A549 treated with dexamethasone at 1 μM for 4 hours (cell line): ENCODE measurements at places on chromosomes 5 and 9. TPM values are rescaled to one million over a fixed set of nuclear protein-coding genes. Genes with fewer than 3 reads are reported as not detected.

The CEL gene
- 0.30 to 0.85 TPM (median 0.69 TPM) in 5 replicates for total RNA-seq

The IFNA8 gene
- total RNA-seq: not detected in 5 replicates

The ENTREP1 gene
- 0.45 to 0.97 TPM (median 0.77 TPM) in 5 replicates for total RNA-seq

The SPATA9 gene
- total RNA-seq: not detected in 5 replicates

The CER1 gene
- total RNA-seq: not detected in 5 replicates

The UGT3A1 gene
- total RNA-seq: not detected in 5 replicates

The SLC27A6 gene
- total RNA-seq: 0.07 to 0.08 TPM (median 0.08 TPM) in 4 of 5 replicates, not detected in the other

The CCNO gene
- 4.0 to 6.1 TPM (median 5.7 TPM) in 5 replicates for total RNA-seq

The CRHBP gene
- total RNA-seq: 0.11 to 0.24 TPM (median 0.12 TPM) in 3 of 5 replicates, not detected in the others

The NHP2 gene
- 379 to 479 TPM (median 405 TPM) in 5 replicates for total RNA-seq

The ZNF366 gene
- not detected in 5 replicates for total RNA-seq

The AP3S1 gene
- total RNA-seq: 71.4 to 90.5 TPM (median 85.2 TPM) in 5 replicates
